ENCODE measurements at places on chromosomes 6 and 20.
A peak's percentile ranks its signal among the peaks of the same experiment; 100 is the strongest.

DNA sequence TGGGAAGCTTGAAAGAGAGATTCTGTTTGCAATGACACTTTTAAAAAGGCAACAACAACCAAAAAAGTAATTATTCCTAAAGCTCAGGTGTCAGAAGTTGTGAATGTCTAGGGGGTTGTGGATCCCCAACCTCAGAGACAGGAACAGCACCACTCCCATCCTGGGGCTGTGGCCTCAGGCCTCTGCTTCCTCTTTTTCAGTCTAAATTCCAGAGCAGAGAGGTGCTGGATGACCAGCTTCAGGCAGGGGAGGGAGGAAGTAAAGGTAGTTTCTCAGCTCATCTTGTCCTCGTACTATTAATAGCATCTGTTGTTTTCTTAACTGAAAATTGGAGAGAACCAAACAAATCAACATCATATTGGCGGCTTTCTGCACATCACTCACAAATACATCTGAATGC lies 8.3 kb downstream of the NT5E start:
- H3K27me3 ChIP-seq, result no peaks in the 10 kb centered on the region
- no peak overlapping the region for H3K4me3 ChIP-seq
- H3K27ac ChIP-seq, result no peak overlapping the region
- H3K36me3 ChIP-seq, result no peaks in the 10 kb centered on the region

DNA sequence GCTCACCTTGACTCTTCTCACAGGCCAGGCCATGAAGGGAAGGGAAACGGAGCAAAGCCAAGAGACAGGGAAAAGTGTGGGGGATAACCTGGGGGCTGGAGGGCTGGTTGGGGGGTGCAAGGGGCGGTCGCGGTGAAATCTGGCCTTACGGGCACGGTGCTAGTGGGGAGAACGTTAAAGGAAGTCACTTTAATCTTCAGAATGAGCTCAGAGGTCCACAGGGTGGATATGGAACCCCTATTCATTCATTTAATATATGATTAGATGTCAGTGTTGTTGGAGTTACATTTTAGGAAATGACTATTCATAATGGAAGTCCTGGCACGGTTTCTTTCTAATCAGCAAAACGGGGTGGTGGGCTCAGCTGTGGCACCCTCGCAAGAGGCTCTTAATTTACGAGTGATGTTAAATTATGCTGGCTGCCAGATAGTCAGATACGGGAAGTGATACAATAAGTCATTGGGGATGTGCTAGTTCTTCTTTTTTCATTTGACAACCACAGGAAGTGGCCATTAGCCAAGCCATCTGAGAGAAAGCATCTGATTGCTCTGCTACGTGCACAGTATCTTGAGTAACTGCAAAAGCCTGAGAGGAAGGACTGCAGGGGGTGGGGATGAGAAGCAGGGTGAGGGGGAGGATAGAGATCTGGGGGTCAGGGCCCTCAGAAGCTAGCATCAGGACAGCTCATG lies 253.0 kb downstream of the QKI start:
- H3K27ac ChIP-seq, result no peak overlapping the region
- no peaks in the 10 kb centered on the region for H3K36me3 ChIP-seq
- no peaks in the 10 kb centered on the region for H3K4me1 ChIP-seq

GRCh38 chr6:46116289-46116688 lies 13.5 kb upstream of the ENPP4 start:
- no peak overlapping the region for H3K4me3 ChIP-seq
- no peaks in the 10 kb centered on the region for H3K4me1 ChIP-seq
- H3K36me3 ChIP-seq, result no peaks in the 10 kb centered on the region
- DNase-seq, result no peak
- H3K27me3 ChIP-seq, result no peaks in the 10 kb centered on the region
- H3K27ac ChIP-seq, result no peak overlapping the region

DNA sequence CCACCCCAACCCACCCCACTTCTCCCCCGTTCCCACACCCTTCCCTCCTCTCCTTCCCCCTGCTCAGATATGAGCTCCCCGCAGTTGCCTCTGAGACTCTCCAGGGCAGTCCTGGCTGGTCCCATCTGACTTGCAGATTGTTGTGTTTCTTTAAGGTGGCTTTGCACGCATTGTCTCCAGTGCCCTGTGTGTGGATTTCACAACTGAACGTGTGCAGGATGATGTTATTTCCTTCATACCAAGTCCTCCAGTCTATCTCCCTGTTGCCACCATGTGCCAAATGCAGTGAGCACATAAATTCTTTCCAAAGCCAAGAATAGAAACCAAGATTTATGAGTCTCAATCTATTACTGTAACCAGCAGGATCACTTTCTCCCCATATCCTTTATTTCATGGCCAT lies 79.1 kb downstream of the TMEM242 start:
- H3K27me3 ChIP-seq, result no peaks in the 10 kb centered on the region
- H3K4me1 ChIP-seq, result peaks cover 13% of the 10 kb centered on the region
- DNase-seq, result no peak
- H3K27ac ChIP-seq, result peak overlapping the region; percentile 55
- H3K36me3 ChIP-seq, result no peaks in the 10 kb centered on the region
- no peak overlapping the region for H3K4me3 ChIP-seq

GRCh38 chr6:79544939-79545450 lies 7.8 kb upstream of the LCA5 start:
- H3K27ac ChIP-seq, result peak overlapping the region; percentile 78
- H3K36me3 ChIP-seq, result no peaks in the 10 kb centered on the region
- no peak overlapping the region for H3K4me3 ChIP-seq
- peak; percentile 94 for DNase-seq
- H3K27me3 ChIP-seq, result no peaks in the 10 kb centered on the region
- H3K4me1 ChIP-seq, result peaks cover 8% of the 10 kb centered on the region

DNA sequence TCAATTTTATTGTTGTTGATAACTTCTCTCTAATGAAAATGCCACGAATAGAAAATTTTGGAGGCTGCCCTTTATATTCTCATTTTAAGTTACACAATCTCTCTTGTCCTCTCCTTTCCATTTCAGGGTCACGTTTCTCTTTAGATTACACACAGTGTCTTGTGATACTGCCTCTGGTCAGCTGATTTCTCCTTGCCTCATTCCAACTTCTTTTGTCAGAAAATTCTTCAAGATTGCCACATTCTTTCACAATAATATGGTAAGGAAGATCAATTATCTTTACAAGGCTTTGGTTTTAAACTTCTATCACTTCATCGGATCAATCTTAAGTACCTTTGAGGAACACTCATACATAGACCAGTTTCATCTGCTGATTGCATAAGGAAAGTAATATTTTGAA lies 370.3 kb downstream of the RFPL4B start:
- no peak for DNase-seq
- H3K4me3 ChIP-seq, result no peak overlapping the region
- no peaks in the 10 kb centered on the region for H3K4me1 ChIP-seq
- no peak overlapping the region for H3K27ac ChIP-seq
- no peaks in the 10 kb centered on the region for H3K27me3 ChIP-seq

- no peak overlapping the region for H3K4me3 ChIP-seq
- no peak overlapping the region for H3K27ac ChIP-seq
- no peak for DNase-seq
These were observed 102.4 kb upstream of the HIVEP1 start for GRCh38 chr6:11909696-11910132.

GRCh38 chr6:114342826-114343781 lies at the start of gene HS3ST5:
TSS of gene HS3ST5 (minus strand) at chr6:114343023. CDS start at chr6:114062845, 280,178 bp downstream.
- no peaks in the 10 kb centered on the region for H3K36me3 ChIP-seq
- no peak within 1 kb of the TSS for H3K27ac ChIP-seq
- peak within 1 kb of the TSS; percentile 77 for H3K4me3 ChIP-seq
- peaks cover 62% of the 10 kb centered on the region for H3K27me3 ChIP-seq

DNA sequence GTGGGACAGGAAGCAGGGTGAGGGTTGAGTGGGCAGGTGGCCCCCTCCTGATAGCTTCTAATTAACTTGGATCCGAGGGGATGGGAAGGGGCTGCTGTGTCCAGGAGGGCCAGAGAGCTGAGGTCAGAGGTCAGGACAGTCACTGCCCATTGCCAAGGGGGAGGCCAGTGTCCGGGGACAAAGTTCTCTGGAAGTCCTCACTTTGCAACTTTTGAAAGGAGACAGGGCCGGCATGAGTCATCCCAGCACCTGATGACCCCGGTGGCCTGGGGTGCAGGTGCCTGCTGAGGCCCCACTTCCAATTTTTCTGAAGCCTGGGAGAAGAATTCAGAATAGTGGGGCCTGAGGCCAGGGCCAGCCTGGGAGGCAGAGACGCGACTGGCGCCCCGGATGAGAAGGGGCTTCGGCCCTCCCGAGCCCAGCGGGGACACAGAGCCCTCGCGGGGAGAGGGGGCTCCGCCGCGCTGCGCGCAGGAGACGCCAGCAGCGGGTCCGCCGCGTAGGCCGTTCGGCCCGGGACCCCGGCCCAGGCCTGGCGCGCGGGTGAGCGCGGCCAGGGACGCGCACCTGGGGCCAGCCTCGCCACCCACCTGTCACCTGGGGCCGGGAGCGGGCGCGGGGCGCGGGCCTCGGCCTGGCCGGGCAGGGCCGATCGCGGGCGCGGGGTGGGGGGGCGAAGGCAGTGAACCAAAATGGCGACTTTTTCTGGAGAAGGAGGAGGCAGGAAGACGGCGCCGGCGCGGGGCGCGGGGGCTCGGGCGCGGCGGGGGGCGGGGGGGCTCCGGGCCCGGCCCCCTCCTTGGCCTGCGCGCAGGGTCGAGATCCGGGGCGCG lies 586 bp downstream of the ZNF512B start:
- peaks cover 28% of the 10 kb centered on the region for H3K36me3 ChIP-seq
- peak; percentile 27 for DNase-seq
- H3K27ac ChIP-seq, result peak overlapping the region; percentile 85
- peak overlapping the region; percentile 71 for H3K4me3 ChIP-seq
- no peaks in the 10 kb centered on the region for H3K27me3 ChIP-seq

DNA sequence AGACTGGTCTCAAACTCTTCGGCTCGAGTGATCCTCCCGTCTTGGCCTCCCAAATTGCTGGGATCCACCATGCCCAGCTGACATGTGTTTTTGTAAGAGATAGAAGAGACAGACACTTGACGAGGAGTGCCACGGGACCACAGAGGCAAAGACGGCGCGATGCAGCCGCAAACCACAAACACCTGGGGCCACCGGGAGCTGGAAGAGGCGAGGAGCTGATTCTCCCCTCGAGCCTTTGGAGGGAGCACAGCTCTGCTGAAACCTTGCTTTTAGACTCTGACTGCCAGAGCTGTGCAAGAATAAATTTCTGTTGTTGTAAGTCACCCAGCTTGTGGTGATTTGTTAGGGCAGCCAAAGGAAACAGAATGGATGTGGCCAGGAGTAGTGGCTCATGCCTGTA lies 46.9 kb downstream of the TFAP2C start:
- no peak overlapping the region for H3K4me3 ChIP-seq
- H3K27ac ChIP-seq, result no peak overlapping the region
- H3K27me3 ChIP-seq, result no peaks in the 10 kb centered on the region
- H3K36me3 ChIP-seq, result no peaks in the 10 kb centered on the region
- H3K4me1 ChIP-seq, result no peaks in the 10 kb centered on the region

GRCh38 chr6:116726947-116727346 lies 38.6 kb downstream of the FAM162B start:
- no peaks in the 10 kb centered on the region for H3K4me1 ChIP-seq
- H3K36me3 ChIP-seq, result peaks cover 94% of the 10 kb centered on the region
- no peak overlapping the region for H3K27ac ChIP-seq
- H3K4me3 ChIP-seq, result no peak overlapping the region
- no peaks in the 10 kb centered on the region for H3K27me3 ChIP-seq

All from stomach (tissue), 19 donors.